Caki2 (cell line): ENCODE measurements at places on chromosomes 7 and 10.

GRCh38 chr10:13971601-13972475 lies 358.9 kb downstream of the FRMD4A start:
- DNase-seq, result no peak

GRCh38 chr10:133475425-133475734 lies 21.6 kb downstream of the SCART1 start:
- no peak for DNase-seq

DNA sequence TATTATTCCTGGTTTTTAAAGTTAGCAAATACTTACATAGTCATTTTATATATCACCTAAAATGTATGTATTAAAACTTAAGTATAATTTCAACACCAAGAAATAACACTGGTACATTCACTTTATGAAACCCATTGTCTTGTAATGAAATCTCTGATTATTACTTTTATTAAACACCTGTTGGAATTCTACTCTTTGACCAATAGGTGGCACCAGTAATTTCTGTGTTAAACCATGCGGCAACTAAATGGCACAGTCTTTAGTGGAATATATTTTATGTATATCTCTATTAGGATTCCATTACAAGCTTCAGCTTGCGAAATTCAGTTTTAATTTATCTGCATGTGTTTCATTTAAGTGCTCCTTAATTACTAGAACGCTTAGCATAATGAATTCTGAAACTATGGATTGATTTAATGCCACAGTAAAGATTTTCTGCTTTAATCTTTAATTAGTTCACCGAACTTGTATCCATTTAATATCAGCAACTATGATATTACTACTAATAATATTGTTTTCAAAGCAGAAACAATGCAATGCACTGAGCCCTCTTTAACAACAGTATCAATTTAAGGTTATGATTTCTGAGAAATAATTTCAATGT lies 181.3 kb downstream of the MAGI2 start:
- DNase-seq, result no peak

DNA sequence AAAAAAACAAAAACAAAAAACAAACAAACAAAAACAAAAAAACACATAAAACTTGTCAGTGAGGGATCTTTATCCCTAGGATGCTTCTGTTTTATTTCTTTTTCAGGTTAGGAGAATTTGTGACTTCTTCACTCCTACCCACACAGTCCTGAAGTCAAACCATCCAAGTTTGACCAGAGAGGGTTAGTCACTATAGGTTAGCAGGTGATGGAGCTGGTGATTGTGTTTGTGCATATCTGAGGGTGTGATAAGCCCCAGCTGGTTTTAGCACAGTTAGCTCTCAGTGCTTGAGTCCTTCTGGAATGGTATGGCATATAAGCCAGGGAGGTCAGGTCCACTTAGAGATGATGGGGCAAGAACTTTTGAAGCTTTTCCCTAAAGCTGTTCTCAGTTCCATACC lies 11.8 kb upstream of the IKZF1 start:
- no peak for DNase-seq

DNA sequence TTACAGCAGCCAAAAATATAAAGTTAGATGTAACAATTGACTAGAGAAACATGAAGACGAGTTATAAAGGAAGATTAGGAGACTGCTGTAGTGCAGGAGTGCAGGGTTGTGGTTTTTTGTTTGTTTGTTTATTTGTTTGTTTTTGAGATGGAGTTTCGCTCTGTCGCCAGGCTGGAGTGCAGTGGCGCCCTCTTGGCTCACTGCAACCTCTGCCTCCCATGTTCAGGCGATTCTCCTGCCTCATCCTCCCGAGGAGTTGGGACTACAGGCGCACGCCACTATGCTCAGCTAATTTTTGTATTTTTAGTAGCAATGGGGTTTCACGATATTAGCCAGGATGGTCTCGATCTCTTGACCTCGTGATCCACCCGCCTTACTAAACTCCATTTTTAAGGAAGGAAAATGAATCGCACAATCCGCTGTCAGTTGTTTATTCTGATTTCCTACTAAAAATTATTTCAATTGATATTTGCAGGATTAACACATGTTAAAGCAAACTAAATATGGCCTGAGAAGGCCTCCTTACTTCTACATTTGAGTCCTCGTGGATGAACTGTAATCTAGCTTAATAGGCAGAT lies 233.3 kb downstream of the NSUN6 start:
- no peak for DNase-seq

- DNase-seq, result no peak
These were observed 123.9 kb upstream of the FRMD4A start for GRCh38 chr10:14454629-14455028.

DNA sequence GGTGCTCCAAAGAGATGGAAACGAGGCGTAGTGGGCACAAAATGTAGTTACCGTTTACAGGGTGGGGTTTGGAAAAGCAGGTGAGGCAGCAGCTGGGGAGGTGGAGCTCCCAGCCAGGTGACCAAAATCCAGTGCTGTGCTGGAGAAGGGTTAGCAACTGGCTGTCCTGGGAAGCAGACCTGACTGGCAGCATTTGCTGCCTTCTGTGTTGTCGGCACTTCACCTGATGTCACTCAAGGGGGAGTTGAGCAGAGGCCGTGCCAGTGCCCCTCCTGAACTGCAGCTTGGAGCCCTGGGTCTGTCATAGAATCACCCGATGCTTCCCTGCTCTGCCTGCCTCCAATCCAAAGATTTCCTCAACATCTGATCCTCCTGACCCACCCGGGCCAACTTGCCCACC lies 12.8 kb downstream of the GCK start:
- DNase-seq, result no peak

GRCh38 chr7:142571581-142571980 lies 177.7 kb upstream of the PRSS1 start:
- DNase-seq, result no peak

DNA sequence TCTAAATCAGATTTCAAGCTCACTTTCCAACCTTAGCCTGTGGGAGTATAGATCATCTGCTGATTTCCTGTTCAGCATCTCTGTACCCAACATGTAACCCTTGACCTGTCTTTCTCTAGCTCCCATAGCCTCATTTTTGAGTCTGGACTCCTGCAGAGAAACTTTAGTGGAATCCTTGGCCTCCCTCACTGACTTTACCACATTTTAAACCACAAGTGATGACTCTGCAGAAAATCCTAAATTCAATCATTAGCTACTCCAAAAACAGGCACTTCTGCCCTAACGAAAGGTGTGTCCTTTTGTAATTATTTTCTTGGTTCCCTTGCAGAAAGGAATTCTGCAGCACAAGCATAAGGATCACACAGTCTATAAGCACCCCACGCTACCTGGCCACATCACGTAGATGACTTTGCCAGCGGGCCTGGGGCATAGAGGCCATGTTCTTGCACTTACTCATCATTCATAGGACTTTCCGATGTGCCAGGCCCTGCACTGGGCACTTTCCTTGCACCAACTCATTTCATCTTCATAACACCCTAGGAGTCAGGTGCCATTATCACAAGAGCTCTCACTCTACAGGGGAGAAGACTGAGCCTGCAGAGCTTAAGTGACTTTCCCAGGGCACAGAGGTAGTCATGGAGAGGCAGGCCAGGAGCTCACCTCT lies 57.2 kb upstream of the OPALIN start:
- peak; percentile 62 for DNase-seq

- no peak for DNase-seq
These were observed 184.7 kb upstream of the FZD1 start for GRCh38 chr7:91079487-91079886.

- peak; percentile 6 for DNase-seq
These were observed 185.6 kb downstream of the ANK3 start for GRCh38 chr10:60203993-60204618.

DNA sequence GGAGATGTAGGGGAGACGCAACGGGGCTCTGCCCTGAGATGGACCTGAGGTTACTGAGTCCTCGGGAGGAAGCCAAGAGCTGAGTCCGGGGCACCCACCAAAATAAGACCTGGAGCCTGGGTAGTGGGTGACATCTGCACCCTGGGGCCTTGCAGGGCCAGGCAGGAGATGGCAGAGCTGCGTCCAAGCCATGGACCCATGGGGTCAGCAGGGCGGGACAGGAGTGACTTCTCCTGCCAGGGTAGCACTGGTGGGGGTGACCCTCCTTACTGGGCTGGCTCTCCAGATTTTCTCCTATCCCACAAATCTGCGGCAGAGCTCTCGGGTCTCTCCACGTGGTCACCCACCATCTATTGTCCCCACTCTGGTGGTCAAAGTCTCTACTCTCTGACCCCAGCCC lies 2.1 kb downstream of the GHRHR start:
- DNase-seq, result no peak

- DNase-seq, result peak; percentile 95
These were observed 281.1 kb downstream of the CCDC3 start for GRCh38 chr10:12720217-12720981.

GRCh38 chr7:24587853-24588252 lies 14.6 kb downstream of the PALS2 start:
- DNase-seq, result no peak

GRCh38 chr7:132895231-132895630 lies 186.7 kb downstream of the CHCHD3 start:
- DNase-seq, result no peak

DNA sequence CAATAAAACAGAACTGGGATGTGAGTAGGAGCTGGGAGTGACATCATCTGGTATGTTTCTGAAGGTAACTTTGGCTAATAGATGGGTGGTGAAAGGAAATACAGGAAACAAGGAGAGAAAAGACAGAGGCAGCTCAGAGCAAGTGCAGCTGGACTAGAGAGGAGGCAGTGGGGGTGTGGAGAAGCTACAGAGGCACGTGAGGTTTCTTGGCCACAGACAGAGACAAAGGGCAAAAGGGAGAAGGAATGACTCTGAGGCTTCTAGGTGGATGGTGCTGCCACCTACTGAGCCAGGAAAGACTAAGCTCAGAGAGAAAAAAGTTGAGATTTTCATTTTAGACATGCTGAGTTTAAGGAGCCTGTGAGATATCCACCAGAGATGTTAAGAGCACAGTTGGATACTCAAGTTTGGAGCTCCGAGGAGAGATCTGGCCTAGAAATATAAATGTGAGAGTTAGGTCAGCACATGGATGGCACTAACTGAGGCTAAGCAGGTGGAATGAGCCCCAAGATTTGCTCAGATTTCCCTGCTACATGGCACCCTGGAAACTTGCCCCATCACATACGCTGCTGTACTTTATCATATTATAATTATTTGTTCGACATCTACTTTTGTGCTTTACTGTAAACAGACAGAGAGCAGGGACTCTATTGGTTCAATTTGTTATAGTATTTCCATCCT lies 293.0 kb upstream of the IMMP2L start:
- DNase-seq, result peak; percentile 44

DNA sequence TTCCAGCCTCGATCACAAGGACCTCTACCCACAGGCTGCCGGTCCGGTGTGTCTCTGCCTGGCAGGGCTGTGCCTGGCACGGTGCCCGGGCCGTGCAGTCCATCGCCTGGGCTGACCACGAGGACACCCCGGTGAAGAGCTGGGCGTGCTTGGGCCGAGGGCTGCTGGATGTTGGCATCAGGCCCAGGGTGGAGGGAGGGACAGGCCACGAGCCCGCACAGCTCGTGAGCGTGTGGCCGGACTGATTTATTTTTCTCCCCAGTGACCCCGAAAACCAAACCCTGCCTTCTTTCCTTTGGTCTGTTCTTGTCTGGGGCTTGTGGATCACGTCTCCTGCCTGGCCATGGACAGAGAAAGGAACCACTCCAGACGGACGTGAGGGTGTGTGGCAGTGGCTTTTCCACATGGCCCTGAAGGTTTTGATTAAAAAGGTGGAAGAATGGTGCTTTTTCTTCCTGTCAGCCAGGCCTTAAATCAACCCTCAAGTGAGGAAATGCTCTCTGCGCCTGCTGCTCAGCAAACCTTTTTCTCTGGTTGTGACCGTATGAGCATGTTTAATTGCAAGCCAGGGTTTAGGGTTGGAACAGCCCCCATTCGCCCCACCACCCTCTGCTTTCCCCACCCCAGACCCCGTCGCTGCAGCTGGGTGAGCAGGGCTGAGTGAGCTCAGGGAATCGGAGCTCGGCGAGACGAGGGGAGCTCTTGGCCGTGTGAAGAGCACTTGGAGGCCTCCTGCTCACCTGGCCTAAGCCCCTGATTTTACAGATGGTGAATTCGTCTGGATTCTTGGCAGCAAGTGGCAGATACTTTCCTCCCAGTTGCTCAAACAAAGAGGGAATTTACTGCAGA lies 130.1 kb downstream of the RGS10 start:
- no peak for DNase-seq

GRCh38 chr10:61978965-61979364 lies 77.5 kb downstream of the ARID5B start:
- no peak for DNase-seq

DNA sequence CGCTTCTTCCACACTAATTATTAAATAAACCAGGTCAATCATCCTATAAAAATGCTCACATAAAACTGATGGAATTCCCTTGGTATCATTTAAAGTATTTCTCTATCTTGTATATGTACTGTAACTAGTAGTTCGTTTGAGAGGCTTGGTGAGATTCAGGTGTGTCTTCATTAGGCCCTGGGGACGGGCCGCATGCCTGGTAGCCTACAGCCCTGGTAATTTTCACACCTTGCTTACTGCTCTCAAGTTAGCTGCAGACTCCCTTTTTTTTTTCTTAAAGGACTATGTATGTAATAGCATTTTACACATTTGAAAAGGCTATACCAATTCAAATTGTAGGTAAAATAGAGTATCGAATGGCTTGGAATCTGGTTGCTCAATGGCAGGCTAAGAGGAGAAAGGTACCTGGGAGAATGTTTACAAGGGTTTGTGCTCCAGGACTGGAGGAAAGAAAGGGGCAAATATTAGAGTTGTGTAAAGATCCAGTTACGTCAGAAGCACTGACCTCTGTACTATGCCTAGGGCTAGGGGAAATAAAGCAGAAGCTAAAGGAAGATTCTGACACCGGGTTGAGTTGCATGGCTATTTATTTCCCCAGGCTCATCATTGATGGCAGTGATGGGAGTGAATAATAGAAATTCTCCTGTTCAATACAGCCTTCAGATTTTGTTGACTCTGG lies 58.8 kb upstream of the PNLIP start:
- no peak for DNase-seq

- no peak for DNase-seq
These were observed 39.5 kb downstream of the ARL4A start for GRCh38 chr7:12726908-12727307.

DNA sequence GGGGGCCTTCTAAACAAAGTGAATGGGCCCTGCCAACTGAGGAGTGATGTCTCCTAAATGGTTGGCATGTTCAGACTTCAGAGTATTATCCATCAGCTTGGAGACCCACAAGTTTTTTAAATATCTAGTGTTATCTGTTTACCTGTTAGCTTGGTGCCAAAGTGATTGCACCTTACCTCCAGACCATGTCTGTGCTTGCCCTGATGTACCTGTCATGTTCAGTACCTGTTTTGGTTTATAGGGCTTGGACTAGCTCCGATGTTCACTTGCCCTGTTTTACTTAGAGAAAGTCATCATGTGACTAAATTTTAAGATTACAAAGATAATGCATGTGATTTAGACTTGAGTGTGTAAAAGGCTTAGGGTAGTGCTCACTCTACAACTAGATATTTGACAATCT lies 67.7 kb downstream of the CNNM2 start:
- no peak for DNase-seq

- no peak for DNase-seq
These were observed 515.8 kb downstream of the TYW1 start for GRCh38 chr7:67512481-67512880.

DNA sequence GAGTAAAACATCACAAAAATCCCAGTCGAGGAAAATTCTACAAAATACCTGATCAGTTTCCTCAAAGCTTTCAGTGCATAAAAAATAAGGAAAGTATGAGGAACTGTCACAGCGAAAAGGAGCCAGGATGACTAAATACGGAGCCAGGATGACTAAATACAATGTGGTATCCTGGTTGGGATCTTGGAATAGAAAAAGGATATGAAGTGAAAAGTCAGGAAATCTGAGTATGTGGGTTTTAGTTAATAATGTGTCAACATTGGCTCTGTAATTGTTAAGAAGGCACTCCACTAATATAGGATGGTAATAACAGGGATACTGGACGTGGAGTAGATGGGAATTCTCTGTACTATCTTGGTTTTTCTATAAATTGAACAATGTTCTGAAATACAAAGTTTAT lies 175.5 kb downstream of the SUGCT start:
- DNase-seq, result no peak
